ENCODE measurements at places on chromosomes 5 and 9.

- peak; percentile 47 for DNase-seq
Measured at GRCh38 chr5:173581408-173582215, 34.8 kb downstream of the BOD1 start.

- no peak for DNase-seq
Measured at GRCh38 chr5:110475529-110475928, 250.9 kb downstream of the TMEM232 start.

DNA sequence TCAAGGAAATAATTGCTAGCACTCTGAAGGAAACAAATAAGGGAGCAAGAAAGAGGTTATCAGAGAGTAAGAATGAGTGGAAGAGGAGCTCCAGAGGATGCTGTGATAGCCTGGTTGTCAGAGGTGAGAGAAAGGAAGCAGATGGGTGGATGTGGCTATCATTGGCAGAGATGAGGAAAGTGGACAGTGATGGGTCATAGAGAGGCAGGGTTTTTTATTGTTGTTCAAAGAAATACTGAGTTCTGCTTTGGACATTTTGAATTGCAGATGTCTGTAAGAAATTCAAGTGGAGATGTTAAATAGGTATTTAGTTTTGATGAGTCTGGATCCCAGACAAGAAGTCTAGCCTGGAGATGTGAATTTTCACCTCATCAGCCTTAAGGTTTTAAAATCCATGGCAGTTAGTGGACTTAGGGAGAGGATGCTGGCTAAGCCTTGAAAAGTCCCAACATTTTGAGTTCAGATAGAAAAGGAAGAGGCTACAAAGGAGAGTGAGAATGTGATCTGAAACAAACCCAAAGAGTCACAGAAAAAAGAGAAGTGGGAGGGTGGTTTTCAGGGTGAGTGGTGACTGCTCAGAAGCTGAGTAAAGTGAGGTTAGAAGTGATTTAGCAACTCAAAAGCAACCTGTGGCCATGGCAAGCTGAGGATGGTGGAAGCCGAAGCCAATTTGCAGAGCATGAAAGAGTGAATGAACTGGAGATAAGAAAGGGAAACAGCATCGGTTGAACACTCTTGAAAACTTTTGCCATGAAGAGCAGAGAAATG lies 50.4 kb downstream of the PPIC start:
- no peak for DNase-seq

DNA sequence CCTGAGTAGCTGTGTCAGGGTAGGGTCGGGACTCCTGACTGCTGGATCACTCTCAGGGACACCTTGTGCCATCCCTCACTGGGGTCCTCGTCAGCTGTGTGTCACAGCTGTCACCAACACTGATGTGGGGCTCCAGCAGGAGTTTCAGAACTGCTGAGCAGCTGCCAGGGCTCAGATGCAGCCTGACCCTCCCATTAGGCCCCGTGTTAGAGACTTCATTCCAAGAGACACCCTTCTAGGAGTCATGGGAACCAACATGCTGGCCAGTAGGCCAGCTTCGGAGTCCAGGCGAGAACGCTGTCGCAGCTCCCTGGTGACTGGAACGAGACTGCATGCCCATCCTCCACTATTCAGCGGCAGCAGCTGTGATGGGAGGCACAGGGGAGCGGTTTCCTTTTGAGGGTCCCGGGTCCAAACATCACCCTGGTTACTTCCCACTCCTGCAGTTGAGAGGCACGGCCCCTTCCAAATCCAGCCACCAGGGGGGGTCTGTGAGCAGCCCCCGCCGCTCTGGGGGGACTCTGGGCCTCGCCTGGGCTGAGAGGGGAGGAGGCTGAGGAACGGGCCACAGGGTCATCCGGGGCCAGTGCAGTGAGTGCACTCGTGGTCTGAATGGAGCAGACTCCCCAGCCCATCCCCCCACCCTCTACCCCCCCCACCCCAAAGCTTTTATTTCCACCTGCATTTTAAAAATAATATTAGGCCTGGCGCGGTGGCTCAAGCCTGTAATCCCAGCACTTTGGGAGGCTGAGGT lies 12.6 kb upstream of the TCF7 start:
- DNase-seq, result peak; percentile 80

- peak; percentile 36 for DNase-seq
Measured at GRCh38 chr5:74017112-74017511, 391.1 kb downstream of the ARHGEF28 start.

- DNase-seq, result no peak
Measured at GRCh38 chr5:155101697-155102096, 88.1 kb downstream of the KIF4B start.

DNA sequence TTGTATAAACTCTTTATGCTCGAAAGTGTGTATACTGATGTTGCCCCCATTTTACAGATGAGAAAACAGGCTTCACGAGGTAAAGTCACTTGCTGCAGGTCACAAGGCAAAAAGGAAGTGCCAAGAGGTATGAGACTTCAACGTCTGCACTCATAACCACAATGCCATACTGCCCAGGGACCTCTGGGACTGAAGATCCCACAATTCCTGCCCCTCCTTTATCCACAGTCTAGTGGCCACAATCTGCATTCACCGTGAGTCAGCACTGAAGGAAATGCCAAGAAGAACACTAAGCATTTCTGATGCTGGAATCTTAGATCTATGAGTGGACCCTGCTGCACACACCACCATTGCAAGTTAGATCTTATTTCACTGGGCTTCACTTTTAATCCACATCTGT lies 37.3 kb downstream of the MED27 start:
- peak; percentile 92 for DNase-seq

DNA sequence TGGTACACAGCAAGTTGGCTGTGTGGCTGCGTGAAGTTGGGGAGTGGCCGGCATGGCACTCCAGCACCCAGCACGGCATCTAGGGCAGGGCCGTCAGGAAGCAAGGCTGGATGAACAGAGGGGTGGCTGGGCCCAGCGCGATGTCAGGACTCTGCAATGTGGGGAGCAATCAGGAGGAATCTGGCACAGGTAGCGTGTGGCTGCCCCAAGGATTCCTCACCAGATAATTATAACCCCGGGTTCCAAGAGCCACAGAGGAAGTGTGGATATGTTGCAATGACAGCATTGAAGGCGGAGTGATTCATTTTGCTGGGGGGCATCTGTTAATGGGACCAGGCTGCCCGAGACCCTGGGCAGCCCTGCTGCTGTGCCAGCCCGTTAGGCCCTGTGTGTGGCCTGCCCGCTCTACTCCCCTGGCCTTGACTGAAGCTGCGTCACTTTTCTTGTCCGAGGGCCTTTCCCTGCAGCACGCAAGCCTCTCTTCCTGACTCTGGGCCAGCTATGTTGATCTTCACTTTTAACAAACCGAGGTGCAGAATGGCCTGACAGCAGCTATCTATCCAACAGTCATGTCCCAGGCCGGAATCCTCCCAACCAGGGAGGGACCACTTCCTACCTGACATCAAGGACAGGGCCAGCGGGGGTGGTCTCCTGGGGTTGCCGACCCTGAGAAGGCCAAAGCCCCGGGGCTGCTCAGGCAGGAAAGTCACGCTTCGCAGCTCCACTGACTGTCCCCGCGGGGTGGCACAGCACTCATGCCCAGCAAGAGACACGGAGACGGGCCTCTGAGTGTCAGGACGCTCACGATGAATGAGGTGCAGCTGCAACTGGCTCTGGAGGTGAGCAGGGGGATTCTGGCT lies 118.0 kb upstream of the PHYKPL start:
- peak; percentile 69 for DNase-seq

- no peak for DNase-seq
Measured at GRCh38 chr5:403995-404394, 39.0 kb upstream of the EXOC3 start.

DNA sequence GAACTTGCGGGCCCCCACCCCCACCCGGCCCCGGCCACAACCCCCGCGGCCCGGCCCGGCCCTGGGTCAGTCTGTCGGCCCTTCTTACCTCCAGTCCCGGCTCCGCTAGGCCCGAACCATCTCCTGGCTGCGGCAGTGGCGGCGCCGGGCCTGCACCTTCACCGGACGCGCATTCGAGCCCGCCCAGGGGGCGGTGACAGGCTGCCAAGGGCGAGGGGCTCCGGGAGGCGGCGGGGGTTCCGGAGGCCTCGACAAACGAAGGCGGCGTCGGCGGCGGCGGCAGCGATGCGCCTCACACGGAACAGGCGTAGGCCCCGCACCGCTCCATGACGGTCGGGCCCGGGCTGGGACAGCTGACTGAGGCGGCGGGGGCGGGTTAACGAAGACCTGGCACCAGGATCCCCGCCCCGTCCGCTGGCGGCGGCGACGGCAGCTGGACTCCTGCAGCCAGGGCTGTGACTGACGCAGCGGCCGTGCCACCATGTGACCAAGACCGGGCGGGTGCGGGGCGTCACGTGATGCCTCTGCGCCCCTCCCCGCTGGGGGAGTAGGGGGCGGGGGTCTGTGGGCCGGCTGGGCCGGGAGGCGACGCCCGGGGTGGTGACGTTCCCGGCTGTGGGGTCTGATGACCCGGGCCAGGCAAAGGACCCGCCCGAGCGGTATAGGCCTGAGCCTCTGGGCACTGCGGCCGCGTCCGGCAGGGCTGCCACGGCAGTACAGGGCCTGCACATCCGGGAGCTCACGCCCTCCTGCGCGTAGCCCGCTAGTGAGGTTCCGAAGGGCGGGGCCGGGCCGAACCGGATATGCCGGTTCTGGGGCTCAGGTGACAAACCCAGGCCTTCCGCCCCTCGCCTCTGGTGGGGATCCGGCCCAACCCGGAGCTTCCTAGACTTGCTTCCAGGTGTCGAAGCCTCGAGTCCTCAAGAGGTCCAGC lies at the start of gene AFF4:
Gene AFF4 (minus strand): TSS at position 464 of the 934 bp plus-strand sequence. CDS start 26,445 bp downstream, outside the sequence.
- peak; percentile 97 for DNase-seq

DNA sequence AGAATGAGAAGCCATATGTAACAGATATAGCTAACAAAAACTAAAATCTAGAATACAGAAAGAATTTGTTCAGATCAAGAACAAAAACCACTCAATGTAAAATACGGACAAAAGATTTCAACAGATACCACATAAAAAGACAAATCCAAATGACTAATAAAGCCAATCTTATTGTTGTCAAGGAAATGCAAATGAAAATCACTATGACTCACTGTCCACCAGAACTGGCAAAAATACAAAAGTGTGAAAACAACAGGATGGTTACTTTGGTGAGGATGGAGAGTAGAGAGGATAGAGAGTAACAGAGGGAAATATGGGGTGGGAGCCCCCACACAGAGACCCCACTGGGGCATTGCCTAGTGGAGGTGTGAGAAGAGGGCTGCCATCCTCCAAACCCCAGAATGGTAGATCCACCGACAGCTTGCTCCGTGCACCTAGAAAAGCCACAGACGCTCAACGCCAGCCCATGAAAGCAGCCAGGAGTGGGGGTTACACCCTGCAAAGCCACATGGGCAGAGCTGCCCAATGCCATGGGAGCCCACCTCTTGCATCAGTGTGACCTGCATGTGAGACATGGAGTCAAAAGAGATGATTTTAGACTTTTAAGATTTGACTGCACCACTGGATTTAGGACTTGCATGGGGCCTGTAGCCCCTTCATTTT lies 15.2 kb upstream of the RHOBTB3 start:
- DNase-seq, result peak; percentile 73

DNA sequence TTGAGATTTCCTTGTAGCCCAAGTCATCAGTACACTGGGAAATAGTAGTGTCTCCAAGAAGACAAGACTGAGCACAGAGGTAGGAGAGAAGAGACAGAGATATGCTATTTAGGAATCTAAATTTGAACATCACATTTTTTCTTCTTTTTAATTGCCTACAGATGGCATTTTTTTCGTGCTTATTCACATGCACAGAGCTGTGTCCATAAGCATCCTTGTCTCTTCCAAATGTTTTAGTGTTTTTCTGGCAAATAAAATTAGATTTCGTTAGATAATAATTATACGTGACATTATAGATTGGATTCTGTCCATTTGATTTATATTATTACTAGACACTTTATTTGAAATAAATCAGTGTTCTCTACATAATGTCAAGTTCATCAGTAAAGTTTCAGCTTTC lies 80.9 kb downstream of the PRR16 start:
- DNase-seq, result peak; percentile 20

- DNase-seq, result no peak
Measured at GRCh38 chr9:4061717-4062116, 238.2 kb downstream of the GLIS3 start.

DNA sequence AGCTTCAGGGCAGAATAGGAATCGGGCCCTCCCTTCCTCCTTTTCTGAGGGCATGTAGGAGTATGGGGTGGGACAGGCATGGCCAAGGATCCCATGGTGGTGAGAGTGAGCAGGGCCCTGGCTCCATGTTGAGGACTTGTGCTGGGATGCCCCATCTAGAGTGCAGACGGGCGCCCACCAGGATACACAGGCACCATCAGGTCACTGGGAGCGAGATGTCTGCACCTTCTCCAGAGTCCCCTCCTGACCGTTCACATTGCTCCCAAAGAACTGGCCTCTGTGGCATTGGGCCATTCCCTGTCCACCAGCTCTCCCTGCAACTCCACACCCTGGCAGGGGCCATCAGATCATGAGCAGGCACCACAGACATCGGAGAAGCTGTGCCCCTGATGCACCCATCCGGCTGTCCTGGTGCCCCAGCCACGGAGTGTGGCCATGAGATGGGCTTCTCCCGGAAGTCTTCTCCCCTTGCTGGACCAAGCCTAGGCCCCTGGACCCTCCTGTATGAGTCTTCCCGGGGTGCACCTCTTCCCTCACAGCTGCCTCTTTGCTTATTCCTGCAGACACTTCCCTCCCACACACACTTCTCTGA lies 195.0 kb downstream of the IRX2 start:
- no peak for DNase-seq

DNA sequence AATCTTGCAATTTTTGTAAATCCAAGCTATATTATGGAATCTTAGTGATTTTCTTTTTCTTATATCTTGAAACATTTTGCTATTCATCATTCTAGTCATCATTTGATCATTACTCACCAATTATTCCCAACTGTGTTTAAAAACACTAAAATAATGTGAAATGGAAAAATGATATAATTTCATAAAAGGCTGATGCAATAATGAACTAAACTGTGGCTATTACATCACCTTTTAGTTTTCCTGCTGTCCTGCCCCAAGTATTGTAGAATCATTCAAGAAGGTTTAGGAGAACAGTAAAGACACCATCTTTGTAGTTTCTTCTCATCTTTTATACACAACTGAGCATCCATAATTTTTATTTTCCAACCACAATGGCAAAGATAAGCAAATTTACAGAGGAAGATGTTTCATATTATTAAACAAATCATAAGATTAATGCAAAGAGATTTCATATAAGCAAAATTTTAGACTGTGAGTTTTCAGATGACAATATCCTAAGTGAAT lies 431.0 kb upstream of the SLC30A5 start:
- no peak for DNase-seq

DNA sequence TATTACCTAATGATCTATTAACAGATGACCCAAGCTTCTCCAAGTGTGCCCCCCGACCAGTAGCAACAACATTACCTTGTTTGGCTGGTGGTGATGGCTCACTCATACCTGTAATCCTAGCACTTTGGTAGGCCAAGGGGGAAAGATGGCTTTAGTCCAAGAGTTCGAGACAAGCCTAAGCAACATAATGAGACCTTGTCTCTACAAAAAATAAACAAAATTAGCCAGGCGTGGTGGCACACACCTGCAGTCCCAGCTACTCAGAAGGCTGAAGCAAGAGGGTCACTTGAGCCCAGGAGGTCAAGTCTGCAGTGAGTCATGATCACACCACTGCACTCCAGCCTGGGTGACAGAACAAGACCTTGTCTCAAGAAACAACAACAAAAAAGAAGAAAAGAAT lies 62.9 kb downstream of the GCNT1 start:
- no peak for DNase-seq

- DNase-seq, result peak; percentile 90
Measured at GRCh38 chr5:179623906-179624741, 653 bp upstream of the HNRNPH1 start.

- peak; percentile 13 for DNase-seq
Measured at GRCh38 chr9:17793713-17794622, 215.1 kb downstream of the SH3GL2 start.

All from AG08395 (cell line).